ENCODE measurements at places on chromosomes 6 and 20. TPM values are rescaled to one million over a fixed set of nuclear protein-coding genes. Genes with fewer than 3 reads are reported as not detected.

DNA sequence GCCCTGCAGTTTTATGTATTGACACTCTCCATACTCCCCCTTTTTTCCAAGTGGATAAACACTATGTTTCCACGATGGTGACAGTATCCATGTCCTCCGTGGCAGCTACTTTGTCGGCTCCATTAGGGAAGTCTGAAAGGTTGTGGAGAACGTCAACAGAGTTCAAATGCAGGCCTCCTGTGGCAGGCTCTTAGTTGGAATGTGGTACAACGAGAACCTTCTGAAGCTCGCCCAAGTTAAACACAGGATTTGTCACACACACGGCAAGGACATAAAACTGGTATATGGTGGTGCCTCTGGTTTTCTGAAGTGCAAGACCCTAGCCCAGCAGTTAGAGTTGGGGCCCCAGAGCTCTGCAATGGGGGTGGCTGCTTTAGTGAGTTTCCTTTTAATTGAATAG is 187.0 kb upstream of the TAB2 start:
- DNase-seq = no peak

GRCh38 chr6:4910037-4910760 is 93.6 kb downstream of the RPP40 start:
- DNase-seq = no peak

Gene SLC2A10
- total RNA-seq = not detected

GRCh38 chr20:3686867-3687321 is 5.1 kb upstream of the ADAM33 start:
- DNase-seq = peak; percentile 94

- DNase-seq = no peak
These were observed 31.6 kb downstream of the WASF1 start for GRCh38 chr6:110147870-110148269.

DNA sequence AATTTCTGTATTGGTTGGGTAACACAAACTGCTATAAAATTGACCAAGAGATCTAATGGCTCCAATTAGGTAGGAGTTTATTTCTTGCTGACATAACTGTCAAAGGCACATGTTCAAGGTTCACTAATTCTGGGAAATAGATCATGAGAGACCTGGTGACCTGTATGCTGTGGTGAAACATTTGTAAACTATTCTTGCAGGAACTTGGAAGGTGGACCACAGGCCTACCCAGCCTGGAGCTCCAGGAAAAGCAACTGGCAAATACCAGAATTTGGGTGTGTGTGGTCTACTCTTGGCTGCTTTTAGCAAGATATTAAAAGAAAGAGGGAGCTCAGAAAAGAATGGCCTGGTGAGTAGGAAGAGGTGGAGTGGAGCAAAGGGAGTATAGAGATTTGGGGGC is 184.6 kb downstream of the QKI start:
- no peak for DNase-seq

Gene WFDC2
- total RNA-seq = not detected

DNA sequence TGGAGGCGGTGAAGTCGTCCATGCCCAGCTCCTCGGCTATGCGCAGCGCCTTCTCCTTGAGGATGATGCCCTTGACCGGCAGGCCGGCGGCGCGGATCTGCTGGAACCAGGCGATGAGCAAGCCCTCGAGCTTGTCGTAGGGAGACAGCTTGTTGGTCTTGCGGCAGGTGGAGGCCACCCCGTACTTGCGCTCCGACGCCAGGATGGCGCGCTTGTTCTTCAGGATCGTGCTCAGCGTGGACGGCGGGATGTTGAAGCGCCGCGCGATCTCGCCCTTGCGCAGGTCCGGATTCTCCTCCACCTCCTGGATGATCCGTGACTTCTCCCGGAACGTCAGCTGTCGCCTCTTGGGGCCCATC is 435 bp downstream of the CENPB start:
- peak; percentile 38 for DNase-seq

Gene TP53TG5
- total RNA-seq = not detected
